Lower leg skin (tissue), 4 donors: ENCODE measurements at places on chromosomes 5 and 9.

- no peak for DNase-seq
Observed at GRCh38 chr9:36113999-36114398, 22.5 kb upstream of the GLIPR2 start.

GRCh38 chr9:135479469-135480052 is at the start of gene PPP1R26:
TSS of gene PPP1R26 (plus strand) at chr9:135479782. CDS start at chr9:135484511, 4,729 bp downstream.
- no peak for DNase-seq

DNA sequence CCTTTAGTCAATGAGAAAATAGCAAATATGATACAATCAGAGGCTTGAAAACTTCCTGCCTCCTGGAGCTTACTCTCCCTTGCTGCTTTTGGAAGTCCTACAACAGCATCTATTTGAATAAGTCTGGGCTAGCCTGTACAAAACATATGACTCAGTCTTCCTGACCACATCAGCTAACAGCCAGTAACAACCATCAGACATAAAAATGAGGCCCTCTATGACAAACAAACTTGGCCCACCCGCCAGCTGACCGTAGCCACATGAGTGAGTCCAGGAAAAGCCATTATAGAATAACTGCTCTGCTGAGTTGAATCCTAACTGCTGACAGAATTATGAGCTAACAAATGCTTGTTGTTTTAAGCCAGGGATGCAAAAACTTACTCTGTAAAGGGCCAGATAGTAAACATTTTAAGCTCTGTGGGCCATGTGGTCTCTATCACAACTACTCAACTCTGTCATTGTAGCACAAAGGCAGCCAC is 347.6 kb downstream of the PTPRD start:
- no peak for DNase-seq

DNA sequence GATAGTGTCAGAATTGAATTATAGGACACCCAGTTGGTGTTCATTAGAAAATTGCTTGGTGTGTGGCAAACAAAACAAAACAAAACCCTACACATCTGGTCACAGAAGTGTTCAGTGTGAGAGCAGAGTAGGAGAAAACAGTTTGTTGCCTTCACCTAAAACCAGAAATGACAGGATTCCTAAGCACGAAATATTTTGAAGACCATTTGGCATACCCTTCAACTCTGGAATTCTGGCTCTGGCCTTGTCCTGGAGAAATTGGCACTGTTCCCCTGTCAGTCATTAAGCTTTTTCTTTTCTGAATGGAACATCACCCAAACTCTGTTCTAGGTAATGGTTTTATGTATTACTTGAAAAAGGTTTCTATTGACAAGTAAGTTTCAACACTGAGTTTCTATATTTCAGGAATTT is 110.2 kb upstream of the PCA3 start:
- no peak for DNase-seq

GRCh38 chr9:17734674-17735073 is 155.8 kb downstream of the SH3GL2 start:
- no peak for DNase-seq

GRCh38 chr9:1771094-1771789 is 243.9 kb upstream of the SMARCA2 start:
- DNase-seq: no peak
